ENCODE measurements at places on chromosomes 5 and 9. TPM values are rescaled to one million over a fixed set of nuclear protein-coding genes. Genes with fewer than 3 reads are reported as not detected.

THBS4 gene
- 30.1 TPM for polyA plus RNA-seq

FOXD4L5 gene
- polyA plus RNA-seq, result 1.5 TPM

BHMT gene
- polyA plus RNA-seq, result 1.2 TPM

SOHLH1 gene
- polyA plus RNA-seq, result 1.0 TPM

SLC6A3 gene
- polyA plus RNA-seq, result 0.95 TPM
